ENCODE measurements at places on chromosomes 4 and X. TPM values are rescaled to one million over a fixed set of nuclear protein-coding genes. Genes with fewer than 3 reads are reported as not detected.

ZAR1 gene
- total RNA-seq = not detected

KLF8 gene
- 3.6 TPM for total RNA-seq

MSMO1 gene
- total RNA-seq = 19.8 TPM

- no peak for DNase-seq
These were observed 10.5 kb upstream of the PAQR3 start for GRCh38 chr4:78949735-78950134.

- no peak for DNase-seq
These were observed 498.0 kb upstream of the BOD1L1 start for GRCh38 chr4:14125375-14126129.

- no peak for DNase-seq
These were observed 11.5 kb downstream of the CLCN4 start for GRCh38 chrX:10168226-10168625.

DNA sequence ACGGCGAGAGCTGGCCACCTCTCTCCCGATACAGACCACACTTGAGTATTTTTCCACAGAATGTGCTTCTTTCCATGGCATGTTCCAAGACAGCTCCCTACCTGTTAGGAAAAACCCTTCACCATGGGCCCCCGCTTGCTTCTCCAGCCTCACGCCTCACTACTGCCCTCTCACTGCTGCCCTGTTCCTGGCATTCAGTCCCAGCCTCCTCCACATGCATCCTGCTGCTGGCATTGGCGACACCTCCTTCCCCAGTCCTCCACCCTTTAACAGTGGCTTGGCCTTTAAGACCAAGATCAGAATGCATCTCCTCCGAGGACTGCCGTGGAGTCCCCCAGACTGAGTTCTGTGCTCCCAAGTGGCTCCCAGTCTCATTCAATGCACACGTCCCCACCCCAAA, 10.7 kb downstream of the PNMA6F start:
- DNase-seq = no peak

GRCh38 chrX:129359269-129359668, 164.0 kb downstream of the SMARCA1 start:
- DNase-seq = no peak

All from cardiac septum (tissue), 1 donor.